ENCODE measurements at places on chromosomes 16 and 17.

GRCh38 chr17:48026502-48027321 lies 10.9 kb downstream of the COPZ2 start:
- peak; percentile 94 for DNase-seq

- peak; percentile 72 for DNase-seq
These were observed 34.3 kb downstream of the VPS35L start for GRCh38 chr16:19589771-19590302.

DNA sequence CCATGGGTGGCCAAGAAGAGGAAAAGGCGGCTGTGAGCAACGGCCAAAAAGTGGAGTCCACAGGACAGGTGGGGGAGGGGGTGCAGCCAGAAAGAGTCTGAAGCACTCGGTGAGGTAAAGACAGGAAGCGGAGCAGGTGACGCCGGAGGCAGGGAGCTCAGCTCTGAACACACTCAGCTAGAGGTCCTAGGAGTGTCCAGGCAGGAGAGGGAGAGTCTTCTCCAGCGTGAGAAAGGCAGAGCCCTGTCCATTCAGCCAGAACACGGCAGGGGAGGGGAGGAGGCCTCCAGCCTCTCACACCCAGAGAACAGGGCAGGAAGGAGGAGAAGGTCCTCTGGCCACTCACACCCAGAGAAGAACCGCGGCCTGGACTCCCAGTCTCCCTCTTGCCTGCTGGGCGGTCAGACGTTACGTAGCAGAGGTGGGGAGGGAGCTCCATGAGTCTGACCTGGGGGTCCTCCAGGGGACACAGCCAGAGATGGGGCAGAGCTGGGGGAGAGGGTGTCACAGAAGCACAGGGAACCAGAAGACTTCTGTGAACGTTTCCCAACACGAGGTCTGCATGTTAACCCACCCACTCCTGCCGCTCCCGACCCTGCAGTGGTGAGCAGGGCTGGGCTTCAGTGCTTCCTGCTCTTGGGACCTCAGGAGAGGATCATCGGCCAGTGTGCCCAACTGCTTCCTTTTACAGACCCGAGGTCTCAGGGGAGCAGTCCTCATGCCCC lies 89.2 kb downstream of the ABR start:
- no peak for DNase-seq

- no peak for DNase-seq
These were observed 56.9 kb downstream of the VMP1 start for GRCh38 chr17:59764292-59764741.

- peak; percentile 34 for DNase-seq
These were observed 619.9 kb upstream of the SOX9 start for GRCh38 chr17:71500761-71501555.

DNA sequence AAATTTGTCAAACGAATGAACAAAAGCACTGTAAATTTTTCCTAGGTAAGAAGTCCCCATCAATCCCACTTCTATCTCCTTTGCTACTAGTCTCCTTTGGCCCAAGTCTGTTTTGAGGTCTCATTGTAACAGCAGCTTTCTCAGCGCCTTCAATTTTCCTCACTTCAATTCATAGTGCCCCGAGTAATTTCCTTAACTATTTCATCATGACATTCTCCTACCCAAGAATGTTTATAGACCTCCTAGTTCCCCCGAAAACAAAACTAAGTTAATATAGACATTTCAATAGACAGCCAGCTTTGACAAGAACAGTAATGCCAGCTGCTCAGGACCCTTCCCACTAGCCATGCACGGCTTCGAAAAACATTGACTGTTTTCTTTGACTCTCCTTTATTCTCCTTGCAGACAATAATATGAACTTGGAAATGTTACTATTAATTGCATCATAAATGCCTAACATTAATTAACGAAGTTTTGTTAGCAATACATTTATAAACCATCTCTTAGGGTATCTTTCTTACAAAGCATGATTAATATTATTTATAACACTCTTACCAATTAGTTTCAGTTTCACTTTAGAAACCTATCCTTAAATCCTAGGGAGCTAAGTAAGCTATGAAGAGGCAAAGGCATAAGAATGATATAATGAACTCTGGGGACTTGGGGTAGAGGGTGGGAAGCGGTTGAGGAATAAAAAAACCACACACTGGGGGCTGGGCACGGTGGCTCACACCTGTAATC lies 22.8 kb downstream of the GLG1 start:
- DNase-seq = no peak
